Stimulated activated CD8-positive, alpha-beta memory T cell treated with anti-CD3 and anti-CD28 coated beads, Interleukin-4, amount 100 ng/mL, for 4 hours (primary cell): ENCODE measurements at places on chromosomes 11 and 22.

DNA sequence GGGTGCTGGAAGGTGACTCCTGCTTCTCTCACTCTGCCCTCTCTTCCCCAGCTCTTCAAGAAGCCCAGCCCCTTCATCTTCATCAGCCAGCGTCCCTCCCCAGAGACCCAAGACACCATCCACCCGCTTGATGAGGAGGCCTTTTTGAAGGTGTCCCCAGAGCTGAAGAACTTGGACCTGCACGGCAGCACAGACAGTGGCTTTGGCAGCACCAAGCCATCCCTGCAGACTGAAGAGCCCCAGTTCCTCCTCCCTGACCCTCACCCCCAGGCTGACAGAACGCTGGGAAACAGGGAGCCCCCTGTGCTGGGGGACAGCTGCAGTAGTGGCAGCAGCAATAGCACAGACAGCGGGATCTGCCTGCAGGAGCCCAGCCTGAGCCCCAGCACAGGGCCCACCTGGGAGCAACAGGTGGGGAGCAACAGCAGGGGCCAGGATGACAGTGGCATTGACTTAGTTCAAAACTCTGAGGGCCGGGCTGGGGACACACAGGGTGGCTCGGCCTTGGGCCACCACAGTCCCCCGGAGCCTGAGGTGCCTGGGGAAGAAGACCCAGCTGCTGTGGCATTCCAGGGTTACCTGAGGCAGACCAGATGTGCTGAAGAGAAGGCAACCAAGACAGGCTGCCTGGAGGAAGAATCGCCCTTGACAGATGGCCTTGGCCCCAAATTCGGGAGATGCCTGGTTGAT is 12.6 kb downstream of the IL10RA start:
- DNase-seq, result no peak

GRCh38 chr22:24716602-24717001 is 57.9 kb downstream of the PIWIL3 start:
- no peak for DNase-seq

- DNase-seq, result no peak
Measured at GRCh38 chr11:559020-559620, 1.4 kb downstream of the LMNTD2 start.

- no peak for DNase-seq
Measured at GRCh38 chr11:9208726-9209501, 56.2 kb downstream of the DENND5A start.

DNA sequence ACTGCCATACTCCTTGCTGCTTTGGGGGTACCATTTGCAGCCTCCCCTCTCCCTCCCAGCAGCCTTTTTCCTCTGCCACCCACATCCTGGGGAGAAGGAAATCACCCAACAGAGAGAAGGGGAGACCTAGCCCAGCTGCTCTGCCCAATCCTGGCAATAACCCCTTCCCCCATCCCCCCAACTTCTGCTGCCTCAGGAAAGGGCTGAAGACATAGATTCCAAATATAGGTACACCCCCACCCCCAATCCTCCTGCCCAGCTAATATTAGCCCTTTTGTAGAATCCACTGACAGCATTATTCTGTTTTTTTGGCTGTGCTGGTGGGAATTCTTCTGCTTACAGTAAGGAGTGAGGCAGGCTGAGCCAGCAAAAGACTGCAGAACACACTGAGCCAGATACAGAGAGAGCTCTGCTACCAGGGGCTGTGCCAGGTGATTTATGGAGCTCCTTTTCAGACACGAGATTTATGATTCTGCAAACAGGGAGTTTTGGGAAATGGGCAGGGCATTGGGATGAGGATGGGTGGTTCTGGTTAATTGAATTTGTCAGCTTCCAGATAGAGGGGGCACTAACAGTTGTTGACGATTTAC is 164.0 kb downstream of the TENM4 start:
- no peak for DNase-seq

DNA sequence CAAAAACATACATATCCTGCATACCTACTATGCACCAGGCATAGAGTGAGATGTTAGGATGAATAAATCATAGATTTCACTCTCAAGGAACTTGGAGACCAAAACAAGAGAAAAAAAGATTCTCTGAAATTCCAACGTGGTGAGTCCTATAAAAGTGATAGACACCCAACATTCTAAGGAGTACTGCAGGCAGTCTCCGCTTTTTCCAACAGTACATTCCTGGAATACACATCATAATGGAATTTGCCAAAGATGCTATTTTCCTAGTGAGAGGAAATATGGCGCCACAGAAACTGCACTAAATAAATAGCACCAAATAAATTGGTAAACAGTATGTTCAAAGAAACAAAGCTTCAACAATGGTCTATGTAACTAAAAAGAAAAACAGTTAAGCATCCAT is 6.0 kb downstream of the TMEM123 start:
- no peak for DNase-seq

GRCh38 chr11:33182246-33182878 is 21.1 kb upstream of the CSTF3 start:
- no peak for DNase-seq

- no peak for DNase-seq
Measured at GRCh38 chr11:110199184-110199981, 97.0 kb downstream of the RDX start.

DNA sequence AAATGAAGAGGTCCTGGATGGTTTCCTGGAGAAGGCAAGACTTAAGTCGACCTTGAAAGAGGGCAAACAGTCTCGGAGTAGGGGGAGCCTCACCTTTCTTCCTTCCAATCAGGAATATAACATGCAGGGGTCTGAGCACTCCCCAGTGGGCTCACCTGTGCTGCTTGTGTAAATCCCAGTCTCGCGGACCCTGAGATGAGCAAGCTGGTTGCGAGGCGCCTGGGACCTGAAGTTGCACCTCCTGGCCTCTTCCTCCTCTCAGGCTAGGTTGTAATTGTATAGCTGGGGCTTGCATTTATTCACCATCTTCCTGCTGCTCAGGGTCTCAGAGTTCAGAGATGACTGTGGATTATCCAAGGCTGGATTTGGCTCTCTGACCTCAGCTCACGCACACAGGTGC is 7.5 kb upstream of the WBP2NL start:
- no peak for DNase-seq

- no peak for DNase-seq
Measured at GRCh38 chr22:21984793-21985192, 2.2 kb upstream of the TOP3B start.

GRCh38 chr11:118060081-118060661 is 16.7 kb upstream of the TMPRSS4 start:
- DNase-seq, result no peak

DNA sequence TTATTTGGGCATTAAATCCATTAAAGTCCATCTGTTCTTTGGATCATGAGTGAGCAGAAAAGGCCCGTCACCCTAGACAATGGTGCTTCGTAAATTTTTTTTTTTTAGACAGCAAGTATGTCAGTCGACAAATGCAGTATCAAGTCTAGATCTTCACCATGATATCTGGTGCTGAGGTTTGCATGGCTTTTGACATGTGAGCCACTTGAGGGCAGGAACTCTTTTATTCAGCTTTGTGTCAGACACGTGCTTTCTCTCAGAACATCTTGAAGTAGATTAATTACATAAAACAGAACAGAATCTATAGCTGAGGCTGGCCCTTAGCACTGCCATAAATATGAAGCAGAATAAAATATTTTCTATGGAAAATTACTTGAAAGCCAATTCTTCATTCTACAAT is 62.9 kb upstream of the CARD18 start:
- DNase-seq, result no peak

DNA sequence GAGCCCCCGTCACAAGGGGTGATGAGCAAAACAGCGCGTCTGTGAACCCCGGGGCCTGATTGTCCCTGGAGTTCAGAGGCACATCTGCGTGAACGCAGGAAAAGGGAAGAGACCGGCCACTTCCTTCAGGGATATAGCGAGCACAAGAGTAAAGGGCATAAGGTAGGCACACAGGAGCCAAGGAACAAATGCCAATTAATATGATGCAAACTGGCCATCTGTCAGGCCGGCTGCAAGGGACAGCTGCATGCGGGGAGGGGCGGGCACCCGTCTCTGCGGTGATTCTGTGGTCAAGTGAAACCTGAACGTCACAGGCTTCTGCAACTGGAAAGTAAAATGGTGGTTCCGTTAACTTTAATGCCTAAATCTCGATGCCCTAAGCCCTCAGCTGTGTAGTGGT is 64.7 kb downstream of the TRIM29 start:
- DNase-seq, result no peak

DNA sequence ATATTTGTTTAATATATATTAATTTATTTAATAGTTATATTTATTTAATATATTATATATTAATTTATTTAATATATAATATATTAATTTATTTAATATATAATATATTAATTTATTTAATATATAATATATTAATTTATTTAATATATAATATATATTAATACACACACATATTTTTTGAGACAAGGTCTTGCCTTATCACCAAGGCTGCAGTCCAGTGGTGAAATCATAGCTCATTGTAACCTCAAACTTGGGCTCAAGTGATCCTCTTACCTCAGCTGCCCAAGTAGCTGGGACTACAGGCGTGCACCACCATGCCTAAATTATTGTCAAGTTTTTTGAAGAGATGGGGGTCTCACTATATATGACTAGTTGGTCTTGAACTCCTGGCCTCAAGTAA is 51.4 kb upstream of the DDI1 start:
- no peak for DNase-seq

DNA sequence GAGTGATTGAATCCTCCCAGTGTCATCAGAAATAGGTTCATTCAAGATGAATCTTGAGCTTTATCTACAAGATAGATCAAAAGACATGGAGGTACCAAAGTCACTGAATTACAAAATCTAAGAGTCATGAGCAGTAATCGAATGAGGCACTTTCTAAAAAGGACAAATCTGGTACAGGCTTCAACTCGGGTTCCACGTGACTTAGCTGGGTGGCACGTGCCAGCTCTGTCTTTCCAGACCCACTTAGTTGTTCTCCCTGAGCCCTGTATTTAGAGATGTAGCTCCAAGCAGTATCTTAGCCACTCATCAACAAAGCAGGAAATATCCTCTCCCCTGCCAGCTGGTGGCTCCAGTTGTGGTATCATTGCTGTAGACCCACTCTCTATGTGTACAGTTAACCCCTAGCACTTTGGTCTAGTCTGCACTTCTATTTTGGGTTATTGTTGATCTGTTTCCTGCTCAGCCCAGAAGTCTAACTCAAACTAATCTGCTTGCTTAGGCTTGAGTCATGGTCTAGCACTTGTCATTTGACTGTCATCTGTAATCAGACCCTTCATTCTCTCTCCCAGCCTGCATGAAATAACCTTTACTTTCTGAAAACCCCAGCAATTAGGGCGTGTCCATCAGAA is 528.7 kb downstream of the ETS1 start:
- no peak for DNase-seq

DNA sequence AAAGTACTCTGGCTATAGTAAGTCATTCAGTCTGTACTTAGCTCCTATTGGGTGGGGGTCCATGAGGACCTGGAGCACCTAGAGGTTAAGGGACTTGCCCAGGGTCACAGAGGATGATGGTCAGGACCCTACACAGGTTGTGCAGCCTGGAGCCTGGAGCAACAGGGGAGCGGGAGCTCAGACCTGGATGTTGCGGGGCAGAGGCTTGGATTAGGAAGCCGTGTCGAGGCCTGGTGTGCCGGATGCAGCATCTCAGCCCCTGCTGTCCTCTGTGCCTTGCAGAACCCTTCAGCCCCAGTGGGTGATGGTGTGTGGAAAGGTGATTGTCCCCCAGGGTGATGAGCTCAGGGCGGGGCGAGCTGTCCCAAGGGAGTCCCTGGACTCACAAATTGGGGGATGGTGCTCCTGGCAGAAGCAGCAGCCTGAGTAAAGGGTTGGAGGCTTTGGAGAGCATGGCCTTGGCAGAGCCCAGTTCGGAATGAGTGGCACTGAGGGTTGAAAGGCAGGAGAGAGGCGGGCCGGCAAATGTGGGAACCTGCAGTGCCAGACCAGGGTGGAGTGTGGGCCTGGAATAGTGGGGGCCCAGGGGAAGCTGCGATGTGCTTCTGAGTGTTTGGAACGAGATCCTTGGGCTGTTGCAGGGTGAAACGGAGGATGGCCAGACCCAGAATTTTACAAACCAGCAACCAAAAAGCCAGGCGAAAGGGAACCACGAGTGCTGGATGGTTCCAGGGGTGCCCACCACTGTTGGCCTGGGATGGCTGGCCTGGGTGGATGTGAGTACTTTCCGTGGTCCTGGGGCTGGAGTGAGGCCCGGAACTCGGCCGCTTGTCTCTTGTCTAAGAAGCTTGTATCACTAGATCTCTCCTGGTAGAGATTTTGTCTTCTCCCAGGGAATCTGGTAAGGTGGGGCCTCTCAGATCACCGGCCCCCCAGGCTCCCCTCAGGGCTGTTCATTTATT is 2.9 kb downstream of the TPCN2 start:
- no peak for DNase-seq

- no peak for DNase-seq
Measured at GRCh38 chr22:38479096-38479837, 11.4 kb downstream of the KDELR3 start.

DNA sequence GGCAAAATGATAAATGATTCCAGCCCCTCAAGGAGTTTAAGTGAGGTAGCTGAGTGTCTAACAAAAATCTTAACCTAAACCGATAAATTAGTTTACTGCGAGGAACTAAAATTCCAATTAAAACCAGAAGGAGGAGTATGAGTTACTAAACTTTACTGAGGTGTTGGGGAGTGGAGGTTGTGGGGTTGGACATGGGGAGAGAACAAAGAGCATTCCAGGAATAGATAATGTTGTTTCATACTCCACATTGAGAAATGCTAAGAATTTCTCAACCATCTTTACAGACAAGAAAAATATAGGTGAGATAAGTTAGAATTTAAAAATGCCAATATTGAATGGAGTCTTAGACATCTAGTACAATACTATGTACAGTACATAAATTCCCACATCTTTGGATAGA is 488.6 kb downstream of the METTL15 start:
- no peak for DNase-seq

GRCh38 chr22:30005213-30005857 is 74.9 kb upstream of the HORMAD2 start:
- DNase-seq, result peak; percentile 33

- DNase-seq, result no peak
Measured at GRCh38 chr11:107929611-107930200, 1.5 kb downstream of the RAB39A start.

GRCh38 chr11:46987183-46987582 is 50.6 kb downstream of the CSTPP1 start:
- no peak for DNase-seq

DNA sequence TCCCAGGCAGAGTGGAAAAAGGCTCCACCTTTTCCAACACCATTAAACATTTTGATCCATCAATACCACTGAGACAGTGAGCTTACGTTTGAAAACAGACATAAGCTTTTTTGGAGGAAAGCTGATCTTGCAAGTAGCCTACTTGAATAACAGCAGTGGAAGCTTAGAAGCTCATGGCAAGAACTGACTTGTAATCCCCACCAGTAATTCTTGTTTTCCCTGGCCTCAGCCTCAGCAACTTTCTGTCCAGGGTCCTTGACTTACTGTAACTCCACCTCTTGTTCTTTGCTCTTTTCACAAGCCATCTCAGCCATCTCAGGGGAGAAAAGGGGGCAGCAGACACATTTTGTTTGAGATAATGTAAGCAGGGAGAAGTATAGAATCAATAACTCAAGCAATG is 12.3 kb upstream of the MPZL2 start:
- no peak for DNase-seq
